ENCODE measurements at places on chromosomes 2 and 18.

GRCh38 chr18:25621144-25621543 is 269.2 kb upstream of the ZNF521 start:
- no peak for DNase-seq

DNA sequence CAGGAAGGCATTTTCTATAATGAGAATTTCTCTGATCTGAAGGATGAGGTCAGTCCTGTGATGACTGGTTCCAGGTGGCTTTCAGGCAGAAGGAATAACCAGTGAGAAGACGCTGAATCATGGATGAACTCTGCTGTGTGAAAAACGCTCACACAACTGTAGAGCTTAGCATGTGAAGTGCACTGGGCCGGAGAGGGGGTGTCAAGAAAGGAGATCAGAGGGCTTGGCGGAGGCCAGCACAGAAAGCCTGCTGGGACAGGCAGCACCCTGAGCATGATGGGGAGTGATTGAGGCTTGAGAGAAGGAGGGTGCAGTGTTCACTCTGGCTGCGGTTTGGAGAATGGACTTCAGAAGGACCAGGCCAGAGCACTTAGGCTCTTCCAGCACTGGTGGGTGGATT is 236.5 kb downstream of the TPGS2 start:
- no peak for DNase-seq

DNA sequence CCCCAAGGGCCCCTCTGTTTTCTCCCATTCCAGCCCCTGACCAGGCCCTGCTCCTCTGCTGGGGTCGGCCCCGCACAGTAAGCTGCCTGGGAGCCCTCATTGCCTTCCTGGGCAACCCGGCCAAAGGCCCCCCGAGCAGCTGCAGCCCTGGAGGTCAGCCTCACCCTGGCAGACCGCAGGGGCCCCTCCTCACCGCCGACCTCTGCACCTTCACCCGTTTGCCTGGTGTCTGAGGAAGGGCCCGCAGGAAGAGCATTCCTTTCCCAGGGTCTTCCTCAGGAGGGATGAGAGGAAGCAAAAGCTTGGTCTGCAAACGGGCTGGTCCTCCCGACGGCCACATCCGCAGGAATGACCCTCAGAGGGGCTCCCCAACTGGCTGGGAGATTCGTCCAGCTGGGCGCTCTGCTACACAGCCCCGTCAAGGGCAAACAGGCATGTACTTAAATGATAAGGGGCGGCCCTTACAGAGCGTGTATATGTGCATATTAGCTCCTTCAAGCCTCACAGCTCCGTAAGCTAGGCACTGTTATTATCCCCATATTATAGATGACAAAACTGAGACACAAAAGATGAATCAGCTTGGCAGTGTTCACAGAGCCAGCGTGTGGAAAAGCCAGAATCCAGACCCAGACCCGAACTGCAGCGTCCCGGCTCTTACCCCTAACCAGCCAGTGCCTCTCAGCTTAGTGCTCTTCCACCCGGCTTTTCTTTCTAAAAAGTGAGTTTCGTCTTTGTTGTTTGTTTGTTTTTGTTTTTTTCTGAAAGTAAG is 52.8 kb downstream of the SLC4A1AP start:
- peak; percentile 52 for DNase-seq

DNA sequence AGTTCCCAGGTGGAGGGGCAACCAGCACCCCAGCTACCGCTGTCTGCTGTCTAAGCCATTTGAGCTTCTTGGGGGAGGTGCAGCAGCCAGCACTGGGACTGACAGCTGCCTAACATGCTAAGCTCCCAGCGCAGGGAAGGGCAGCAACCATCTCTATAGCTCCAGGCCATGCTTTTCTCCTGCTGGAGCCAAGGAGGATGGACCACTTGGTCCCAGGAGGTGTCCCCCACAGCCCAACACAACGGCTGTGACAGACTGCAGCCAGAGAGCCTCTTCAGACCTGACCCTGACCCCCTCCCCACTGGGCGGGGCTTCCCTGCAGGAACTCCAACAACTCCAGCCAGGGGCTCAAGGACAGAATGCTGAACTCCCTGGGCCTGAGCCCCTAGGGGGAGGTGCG is 370.6 kb upstream of the REG3G start:
- DNase-seq, result no peak

DNA sequence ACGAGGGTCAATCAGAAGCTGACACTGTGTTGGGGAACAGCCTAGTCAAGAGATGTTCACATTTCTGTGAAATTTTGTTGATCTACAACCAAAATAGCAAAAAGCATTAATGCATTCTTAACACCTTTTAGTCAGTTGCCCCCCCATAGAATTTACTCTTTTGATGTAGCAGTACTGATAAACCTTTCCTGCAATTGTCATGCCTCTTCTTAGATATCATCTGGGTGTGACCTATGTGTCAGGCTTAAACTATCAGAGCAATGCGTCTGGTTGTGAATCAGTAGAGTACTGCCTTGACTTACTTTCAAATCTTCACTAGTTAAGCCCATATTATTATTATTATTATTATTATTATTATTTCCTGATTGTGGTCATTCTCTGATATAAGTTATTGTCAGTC is 61.9 kb downstream of the GREB1L start:
- DNase-seq, result no peak

DNA sequence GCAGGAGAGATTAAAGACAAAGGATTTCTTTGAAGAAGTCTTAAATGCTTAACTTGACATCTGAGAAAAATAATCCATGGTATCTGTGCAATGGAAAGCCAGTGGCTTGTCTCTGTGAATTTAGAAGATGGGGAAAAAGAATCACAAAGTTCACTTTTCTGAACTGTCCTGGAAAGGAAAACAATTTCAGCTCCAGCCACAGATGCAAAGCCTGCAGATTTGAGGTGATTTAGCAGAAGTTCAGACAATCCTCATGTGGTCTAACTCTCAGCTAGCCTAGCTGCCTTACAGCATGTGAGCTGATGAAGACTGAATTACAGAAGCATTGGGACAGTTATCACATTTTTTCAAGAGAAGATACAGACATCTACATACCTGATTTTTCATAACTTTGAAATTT is 126.7 kb upstream of the ITGB6 start:
- no peak for DNase-seq

DNA sequence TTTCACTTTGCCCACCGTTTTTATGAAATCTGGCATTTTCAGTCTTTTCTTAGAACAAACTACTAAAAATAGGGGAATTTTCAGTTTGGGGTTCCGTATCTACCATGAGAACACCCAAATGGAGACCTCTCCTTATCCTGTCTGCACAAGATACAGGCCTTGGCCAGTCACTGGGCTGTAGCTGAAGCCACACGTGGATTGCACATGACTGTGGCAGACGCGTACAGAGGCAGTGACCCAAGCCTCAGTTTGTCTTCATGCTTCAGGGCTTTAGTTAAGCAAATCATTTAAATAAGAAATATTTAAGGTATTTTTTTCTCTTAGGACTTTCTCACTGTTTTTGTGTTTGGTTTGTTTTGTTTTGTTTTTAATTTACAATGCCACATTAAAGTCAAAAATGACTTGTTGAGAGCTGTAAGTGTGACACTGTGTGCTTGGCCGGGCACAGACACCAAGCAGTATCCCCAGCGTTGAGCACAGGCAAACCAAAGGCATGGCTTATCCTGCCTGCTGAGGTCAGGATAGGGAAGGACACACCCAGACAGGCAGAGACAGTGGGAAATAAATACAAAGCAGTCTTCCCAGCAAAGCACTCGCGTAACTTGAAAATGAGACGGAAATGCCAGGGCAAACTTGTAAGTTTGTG is 53.3 kb downstream of the TRAPPC12 start:
- no peak for DNase-seq

DNA sequence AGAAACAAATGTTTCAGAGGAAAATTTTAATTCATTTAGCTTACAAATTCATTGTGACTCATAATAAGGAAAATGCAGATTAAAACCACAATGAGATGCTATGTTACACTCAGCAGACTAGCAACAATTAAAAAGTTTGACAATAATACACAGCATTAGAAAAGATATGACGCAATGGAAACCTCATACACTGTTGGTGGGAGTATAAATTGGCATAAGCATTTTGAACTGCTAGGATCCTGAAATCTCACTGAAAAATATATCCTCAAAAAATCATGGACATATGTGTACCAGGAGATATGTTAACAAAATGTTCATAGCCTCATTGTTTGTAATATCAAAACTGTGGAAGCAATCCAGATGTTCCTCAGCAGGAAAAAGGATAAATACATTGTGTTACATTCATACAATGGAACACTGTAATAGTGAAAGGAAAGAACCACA is 13.7 kb downstream of the CALCRL start:
- DNase-seq, result no peak

DNA sequence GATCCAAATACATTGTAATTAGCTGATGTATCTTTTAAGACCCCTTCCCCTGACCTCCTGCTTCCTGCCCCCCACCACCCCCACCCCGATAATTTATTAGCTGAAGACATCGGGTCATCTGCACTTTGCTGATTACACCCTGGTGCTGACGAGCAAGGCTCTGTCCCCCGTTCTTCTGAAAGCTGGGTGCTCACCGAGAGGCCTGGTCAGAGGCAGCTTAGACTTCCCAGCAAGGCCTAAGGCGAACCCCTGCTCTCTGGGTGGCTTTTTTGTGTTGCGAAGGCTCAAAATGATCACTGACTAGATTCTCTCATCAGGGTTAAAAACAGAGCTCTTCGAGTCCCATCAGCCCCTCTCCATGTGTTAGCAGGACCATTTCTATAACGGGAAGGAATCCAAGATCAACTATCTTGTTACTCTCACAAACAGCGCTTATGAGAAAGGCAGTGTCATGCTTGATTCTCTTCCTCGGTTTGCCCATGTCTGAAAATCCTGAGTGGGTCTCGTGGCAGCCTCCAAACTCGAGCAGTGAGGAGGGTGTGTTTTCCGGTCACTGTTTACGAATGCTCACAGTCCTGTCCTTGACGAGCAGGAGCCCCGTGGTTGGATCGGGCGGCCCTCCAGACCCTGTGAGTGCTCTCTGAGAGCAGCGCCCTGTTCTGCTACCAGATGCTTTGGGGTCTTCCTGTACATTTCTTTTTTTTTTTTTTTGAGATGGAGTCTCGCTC is 201.6 kb downstream of the HDAC4 start:
- DNase-seq, result no peak

All from right kidney (tissue), 9 donors.